Right forelimb (tissue), 1 donor: ENCODE measurements at places on chromosomes 7 and 10.

GRCh38 chr10:32338262-32338661 is 8.7 kb downstream of the EPC1 start:
- no peak for DNase-seq

DNA sequence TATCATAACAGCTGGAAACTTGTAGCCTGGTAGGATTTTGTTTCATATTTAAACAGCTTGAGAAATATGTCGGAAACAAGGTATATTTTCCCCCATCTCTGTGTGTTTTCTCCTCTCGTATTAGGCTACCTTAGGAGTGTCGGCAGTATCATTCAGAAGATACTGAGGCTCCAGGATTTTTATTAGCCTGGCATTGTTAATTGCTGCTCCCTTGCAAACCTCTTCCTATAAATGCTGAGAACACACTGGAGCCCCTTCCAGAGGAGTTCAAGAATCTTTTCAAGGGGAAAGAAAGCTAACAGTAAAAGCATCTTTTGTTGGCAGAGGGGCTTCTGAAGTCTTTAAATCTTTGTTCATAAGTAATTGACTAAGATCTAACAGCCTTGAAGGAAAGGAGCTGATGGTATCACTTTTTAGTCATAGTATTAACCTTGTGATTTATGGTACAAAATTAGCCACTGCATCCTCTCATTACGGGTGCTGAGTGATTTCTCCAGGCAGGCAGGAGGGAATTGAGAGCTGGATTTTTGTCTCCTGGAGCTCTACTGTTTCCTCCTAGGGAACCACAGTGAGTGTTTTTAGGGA is 998.7 kb downstream of the LRMDA start:
- DNase-seq: no peak

DNA sequence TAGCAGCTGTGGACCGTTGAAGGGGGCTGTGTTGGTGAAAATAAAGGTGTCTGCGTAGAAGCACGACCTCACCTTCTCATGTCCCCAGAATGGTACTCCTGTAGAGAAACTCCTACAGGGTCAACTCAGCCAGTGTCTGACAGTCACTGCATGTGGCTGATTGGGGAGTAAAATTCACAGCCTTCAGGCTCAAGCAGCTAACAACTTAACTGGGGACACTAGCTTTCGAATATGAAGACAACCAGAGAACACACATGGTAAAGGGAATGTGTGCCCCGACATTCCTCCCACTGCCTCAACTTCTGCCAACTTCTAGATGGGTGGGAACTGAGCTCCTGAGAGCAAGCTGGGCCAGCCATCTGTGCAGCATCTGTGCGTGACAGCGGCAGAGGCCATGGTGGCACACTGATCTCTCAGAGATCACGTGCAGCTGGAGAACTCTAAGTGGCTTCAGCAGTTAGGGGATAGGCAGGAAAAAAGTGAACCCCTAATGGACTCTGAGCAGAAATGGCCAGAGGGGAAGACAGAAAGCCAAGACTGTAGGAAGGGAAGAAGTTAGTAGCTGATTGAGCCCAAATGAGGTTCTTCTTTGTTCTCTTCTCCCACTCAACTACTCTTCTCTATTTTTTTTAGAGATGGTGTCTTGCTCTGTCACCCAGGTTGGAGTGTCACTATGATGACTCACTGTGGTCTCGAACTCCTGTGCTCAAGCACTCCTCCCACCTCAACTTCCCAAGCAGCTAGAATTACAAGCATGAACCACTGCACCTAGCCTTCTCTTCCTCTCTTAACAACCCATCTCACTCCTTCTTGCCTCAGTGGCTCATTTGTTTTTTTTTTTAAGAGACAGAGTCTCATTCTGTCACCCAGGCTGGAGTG is 280.8 kb downstream of the ZEB1 start:
- no peak for DNase-seq

DNA sequence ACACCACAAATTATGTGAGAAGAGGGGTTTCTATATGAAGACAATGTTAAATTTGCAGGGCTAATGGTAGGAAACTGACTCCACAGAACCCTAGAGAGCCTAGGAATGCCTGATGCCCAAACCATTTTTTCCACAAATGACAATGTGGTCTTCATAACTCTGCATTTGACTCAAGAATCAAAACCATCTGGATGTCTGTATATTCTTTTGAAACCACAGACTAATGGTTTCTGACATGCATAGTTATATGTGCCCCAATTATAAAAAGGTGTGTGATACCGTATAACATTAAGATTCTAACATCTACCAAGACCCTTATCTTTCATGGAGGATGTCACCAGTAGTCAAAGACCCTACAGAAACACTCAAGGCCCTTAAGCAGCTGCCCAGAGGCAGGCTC is 20.3 kb downstream of the SEC61G start:
- no peak for DNase-seq

GRCh38 chr7:65342723-65343629 is 30.7 kb upstream of the ZNF92 start:
- DNase-seq: no peak

DNA sequence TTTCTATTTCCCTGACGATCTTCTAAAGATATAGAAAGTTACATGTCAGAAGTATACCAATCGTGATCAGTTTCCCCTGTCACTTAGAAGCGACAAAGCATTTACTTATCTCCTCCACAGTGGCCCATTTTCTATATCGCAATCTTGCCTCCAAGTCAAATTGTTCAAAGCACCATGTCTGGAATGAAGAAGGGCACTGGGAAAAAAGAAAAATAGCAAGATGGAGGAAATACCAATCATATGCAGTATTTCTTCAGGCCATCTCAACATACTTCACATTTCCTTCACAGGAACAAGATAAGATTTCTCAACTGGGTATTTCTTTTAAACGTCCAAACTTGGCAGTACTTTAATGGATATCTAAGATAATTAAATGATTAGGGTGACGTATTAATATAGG is 63.3 kb upstream of the IL6 start:
- no peak for DNase-seq

DNA sequence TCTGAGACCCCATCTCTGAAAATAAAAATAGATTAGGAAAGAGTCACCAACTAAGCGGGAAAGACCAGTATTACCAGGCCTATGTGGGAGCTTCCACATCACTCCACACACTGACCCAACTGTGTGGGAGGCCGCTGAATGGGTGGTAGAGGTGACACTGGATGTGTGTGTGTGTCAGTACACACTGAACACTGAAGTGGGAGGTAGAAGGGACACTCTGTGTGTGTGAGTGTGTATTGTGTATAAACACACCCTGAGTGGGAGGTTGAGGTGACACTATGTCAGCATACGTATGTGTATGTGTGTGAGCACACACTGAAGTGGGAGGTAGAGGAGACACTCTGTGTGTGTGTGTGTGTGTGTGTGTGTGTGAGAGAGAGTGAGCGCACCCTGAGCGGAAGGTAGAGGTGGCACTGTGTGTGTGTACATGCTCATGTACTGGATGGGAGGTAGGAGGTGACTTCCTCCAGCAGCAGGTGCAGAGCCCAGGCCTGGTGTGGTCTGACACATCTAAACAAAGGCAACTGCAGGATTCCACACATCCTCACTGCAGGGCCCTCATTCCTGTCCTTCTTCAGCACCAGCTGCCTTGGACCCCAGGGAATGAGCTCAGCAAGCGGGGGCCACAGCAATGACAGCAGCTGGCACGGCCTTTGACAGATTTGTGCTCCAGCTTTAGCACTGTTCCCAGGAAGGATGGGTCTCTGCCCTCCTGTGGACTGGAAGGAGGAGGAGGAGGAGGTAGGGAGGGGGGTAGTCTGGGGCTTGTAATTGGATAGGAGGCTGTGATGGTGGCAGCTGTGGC is 26.5 kb upstream of the RBM20 start:
- no peak for DNase-seq

GRCh38 chr7:90568213-90568612 is 27.9 kb upstream of the CDK14 start:
- DNase-seq: no peak

DNA sequence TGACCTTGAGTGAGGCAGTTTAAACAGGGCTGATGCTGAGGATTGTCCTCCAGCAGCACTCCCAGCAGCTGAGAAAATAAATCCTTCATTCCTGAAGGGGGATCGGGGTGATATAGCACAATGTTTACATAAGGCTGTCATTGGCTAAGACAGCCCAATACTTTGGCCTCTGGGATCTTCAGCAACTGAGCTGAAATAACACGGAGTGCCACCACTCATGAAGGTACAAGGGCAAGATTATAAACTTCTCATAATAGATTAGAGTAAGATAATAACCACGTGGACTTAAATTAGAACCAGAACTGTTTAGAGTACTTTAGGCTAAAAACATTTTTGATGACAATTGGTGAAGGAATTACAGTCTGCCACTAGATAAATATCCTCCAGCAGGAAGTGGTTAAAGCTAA is 70.0 kb upstream of the PAPSS2 start:
- DNase-seq: no peak

- DNase-seq: no peak
Observed at GRCh38 chr10:11231285-11231684, 213.6 kb downstream of the CELF2 start.

GRCh38 chr10:23453465-23453864 is 14.6 kb downstream of the OTUD1 start:
- DNase-seq: no peak

DNA sequence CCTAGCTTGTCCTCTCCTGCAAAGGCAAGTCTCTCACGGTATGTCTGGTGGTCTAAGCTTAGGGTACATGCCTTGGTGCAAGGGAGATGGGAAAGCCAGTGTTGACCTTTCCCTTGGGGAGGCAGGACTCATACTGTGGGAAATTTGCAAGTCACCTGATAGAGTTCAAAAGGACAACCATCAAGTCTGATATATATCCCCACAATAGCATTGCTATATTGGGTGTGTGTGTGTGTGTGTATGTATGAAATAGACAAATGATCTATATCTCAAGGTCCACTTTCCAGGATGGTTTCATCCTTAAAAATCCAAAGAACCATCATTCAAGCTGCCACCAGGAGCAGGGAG is 12.2 kb upstream of the FFAR4 start:
- DNase-seq: no peak

GRCh38 chr7:139104091-139104450 is 5.4 kb downstream of the ZC3HAV1 start:
- DNase-seq: no peak

DNA sequence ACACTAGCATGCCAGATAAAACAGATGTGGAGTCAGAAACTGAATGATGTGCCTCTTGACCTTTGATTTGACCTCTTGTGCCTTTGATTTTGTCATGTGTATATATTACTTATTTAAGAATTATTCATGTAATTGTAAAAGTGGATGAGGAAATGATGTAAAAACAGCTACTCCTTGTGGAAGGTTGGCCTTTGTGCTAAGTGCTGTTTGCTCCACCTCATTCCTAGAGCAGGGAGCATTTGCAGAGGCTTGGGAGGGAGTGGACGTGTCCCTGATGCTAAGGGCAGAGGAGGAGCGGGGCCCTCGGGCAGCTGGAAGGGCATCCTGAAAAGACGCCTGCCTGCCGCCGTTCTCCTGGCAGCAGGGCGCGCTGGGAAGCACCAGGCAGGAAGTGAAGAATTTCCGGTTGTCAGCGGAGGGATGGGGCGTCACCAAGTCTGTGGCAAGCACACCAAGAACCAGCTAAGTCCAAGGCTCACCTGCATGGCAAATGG is 197.6 kb upstream of the ZNF32 start:
- no peak for DNase-seq

DNA sequence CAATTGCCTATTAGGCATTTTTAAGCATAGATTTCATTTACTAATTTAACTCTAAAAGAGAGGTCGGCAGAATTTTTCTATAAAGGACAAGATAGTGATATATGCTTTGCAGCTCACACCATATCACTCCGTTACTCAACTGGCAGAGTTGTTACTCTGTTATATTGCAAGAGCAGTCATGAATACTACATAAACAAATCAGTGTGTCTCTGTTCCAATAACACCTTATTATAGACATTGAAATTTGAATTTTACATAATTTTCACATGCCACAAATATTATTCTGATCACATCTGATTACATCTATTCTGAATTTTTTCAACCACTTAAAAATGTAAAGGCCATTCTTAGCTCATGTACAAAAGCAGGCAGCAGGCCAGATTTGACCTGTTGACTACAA is 853.9 kb upstream of the LRRTM3 start:
- DNase-seq: no peak

DNA sequence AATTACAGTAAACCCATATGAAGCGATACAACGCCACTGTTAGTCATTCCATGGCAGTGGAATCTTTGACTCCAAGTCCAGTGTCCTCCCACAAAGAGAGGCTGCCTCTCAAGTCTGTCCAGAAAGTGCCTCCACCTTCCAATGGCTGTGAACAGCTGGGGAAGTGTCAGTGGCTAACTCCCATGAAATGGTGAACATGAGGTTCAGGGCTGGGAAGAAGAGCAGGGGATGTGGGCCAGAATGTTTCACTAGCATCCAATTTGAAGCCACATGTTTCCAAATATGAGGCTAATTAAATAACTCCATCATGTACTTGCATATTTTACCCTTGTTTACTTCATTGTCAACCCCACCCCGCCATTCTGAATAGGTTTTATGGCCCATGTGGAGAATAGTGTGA is 53.1 kb upstream of the CHST15 start:
- DNase-seq: no peak

GRCh38 chr10:124722798-124723783 is 21.1 kb downstream of the FAM53B start:
- DNase-seq: no peak

GRCh38 chr10:84845628-84846261 is 517.4 kb downstream of the CCSER2 start:
- DNase-seq: no peak

- DNase-seq: no peak
Observed at GRCh38 chr10:102741726-102742237, 2.0 kb upstream of the WBP1L start.

- DNase-seq: no peak
Observed at GRCh38 chr10:132403511-132404168, 6.6 kb downstream of the PWWP2B start.

DNA sequence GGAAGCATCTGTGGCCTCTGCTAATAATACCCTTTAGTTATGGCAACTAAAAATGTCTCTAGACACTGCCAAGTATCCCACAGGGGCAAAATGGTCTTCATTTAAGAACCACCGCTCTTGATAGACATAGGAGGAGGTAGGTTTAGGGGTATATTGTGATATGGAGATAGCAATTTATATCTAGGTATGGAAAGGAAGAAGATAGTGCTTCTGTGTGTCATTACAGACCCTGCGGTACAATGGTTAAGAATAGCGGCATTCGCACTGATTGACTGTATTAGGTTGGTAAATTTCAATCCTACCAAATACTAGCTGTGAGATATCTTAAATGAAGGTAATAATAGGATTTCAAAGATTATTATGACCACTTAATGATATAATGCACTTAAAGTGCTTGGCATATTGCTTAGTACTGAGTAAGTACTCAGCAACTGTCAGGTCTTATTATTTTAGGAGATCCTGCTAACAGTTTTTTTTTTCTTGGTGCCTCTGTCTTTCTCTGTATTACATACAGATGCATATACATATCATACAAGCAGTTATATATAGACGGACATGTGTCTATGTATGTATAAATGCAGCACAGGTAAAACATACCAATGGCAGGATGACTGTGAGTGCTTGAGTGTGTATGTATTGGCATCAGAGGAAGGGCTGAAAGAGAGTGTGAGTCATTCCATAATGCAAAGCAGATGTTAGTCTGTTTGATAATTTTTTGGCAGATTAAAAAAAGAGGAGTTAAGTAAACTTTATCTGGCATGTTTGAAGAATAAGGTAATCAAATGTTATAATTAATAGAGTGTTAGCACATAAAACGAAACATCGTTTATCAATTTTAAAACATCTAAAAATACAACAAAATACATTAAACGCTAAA is 50.0 kb upstream of the ITGB8 start:
- no peak for DNase-seq
